ENCODE measurements at places on chromosomes 3 and 15. TPM values are rescaled to one million over a fixed set of nuclear protein-coding genes. Genes with fewer than 3 reads are reported as not detected.

CORO2B gene
- total RNA-seq = 2.9 TPM

APOD gene
- total RNA-seq = 2,224 TPM

- DNase-seq = no peak
Measured at GRCh38 chr3:89043406-89043932, 64.0 kb upstream of the EPHA3 start.

HOMER2 gene
- total RNA-seq = 77.7 TPM

GRCh38 chr3:65138556-65138955 is 450.8 kb upstream of the ADAMTS9 start:
- no peak for DNase-seq

GRCh38 chr3:112900113-112900512 is 53.4 kb upstream of the CD200R1L start:
- no peak for DNase-seq

CA12 gene
- total RNA-seq = 64.5 TPM

DNA sequence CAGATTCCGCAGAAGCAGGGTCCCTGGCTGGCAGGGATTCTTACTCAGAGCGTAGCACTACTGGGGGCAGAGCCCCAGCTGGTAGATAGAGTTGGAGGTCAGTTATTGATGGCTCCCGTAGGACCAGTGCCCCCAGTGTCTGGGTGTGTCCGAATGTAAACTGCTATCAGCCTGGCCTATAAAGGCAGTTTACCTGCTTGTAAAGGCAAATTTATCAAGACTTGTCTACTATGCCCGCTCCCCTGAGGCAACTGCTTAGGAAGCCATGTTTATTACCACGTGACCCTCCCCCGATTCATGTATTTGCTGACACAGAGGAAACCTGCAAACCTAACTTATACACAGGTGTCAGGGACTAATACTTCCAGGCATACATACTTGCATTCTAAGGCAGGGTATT is 607 bp upstream of the PPP1R14D start:
- peak; percentile 6 for DNase-seq

GRCh38 chr3:79314544-79314943 is 453.3 kb downstream of the ROBO1 start:
- no peak for DNase-seq

DNA sequence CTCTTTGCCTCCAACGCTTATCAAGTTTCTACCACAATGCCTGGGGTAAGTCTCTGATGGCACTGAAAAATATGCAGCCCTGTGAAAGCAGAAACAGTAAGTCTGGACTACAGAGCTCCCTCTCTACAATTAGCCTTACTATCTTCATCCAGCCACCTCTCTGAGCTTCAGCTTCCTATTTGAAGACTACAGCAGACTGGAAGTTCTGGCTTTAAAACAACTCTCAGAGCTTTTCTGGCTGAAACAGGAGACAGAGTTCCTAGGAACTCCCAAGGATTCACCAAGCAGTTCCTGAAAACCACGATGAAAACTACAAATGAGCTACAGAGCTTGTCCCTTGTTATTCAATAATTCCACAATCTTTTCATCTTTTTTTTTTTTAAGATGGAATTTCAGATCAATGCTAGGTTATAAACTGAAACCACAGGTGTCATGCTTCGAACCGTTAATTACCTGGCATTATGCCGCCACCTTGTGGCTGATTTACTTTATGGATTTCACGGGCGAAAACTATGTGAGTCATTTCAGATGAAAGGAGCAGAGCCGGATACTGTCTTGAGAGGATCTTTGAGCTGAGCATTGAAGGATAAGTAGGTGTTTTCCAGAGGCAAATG is 3.9 kb downstream of the CRYGS start:
- peak; percentile 71 for DNase-seq

PLA2G4D gene
- not detected for total RNA-seq
